ENCODE measurements at places on chromosomes 5 and 9.

DNA sequence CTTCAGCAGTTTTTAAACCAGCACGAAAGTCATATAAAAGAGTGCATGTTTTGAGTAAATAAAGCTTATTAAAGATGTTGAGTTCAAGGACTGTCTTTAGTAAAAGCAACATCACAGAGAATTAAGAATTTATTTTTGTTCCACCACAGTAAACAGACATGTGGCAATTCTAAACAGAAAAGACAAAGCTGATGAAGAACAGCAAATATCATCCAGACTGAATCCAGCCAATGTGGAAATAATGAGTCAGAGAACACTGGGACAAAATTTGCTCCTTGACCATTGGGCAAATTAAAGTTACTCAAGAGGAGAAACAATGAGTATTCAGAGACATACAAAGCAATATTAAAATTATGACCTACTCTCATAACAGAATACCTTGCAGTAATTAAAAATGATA, 28.8 kb downstream of the OR2K2 start:
- DNase-seq: no peak

GRCh38 chr5:125272357-125272756, 525.9 kb upstream of the ZNF608 start:
- DNase-seq: no peak

- no peak for DNase-seq
These were observed 27.5 kb upstream of the NCS1 start for GRCh38 chr9:130144703-130145102.

DNA sequence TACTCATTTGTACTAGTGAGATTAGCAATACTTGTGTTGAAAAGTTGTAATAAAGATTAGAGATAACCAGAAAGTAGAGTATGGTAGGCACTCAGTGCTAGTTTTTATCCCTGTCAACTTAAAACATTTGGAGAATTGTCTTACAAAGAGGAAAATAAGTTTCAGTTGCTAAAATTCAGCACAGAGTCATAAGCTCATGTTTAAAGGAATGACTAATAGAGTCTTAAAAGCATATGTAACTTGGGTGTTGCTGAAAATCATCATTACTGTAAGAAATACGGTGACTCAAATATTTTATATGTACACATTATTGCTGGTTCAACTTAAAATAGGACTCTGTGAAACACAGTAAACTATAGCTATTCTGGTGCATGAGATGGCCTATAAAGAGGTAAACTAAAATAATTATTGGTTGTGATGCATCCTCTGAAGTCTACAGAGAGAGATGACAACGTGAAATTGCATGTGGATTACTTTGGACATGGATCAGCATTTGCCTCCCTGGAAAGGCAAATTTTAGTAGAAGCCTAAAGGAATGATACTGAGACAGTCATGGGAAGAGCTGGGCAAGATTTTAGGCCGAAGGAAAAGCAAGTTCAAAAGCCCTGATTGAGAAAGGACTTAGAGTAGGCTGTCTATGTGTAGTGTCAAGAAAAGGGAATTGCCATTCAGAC, 34.6 kb downstream of the SGCD start:
- no peak for DNase-seq

DNA sequence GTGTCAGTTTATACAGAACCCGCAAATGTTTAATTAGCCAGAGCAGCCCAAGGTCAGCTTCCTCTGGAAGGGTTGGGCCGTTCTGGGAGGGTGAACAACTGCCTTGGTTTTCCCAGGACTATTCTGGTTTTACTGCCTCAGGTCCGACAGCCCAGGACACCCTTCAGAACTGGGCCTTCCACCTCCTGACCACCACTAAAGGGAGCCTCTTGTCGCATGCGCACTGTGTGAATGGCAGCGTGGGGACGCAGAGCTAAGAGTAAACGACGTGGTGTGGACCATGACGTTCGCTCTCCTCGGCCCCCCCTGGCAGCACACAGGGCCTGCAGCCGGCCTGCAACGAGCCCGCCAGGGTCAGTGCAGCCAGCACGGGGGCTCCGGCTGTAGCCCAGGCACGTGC, 214.9 kb downstream of the FANCC start:
- no peak for DNase-seq

- DNase-seq: no peak
These were observed 7.9 kb downstream of the GABRP start for GRCh38 chr5:170791325-170791954.

DNA sequence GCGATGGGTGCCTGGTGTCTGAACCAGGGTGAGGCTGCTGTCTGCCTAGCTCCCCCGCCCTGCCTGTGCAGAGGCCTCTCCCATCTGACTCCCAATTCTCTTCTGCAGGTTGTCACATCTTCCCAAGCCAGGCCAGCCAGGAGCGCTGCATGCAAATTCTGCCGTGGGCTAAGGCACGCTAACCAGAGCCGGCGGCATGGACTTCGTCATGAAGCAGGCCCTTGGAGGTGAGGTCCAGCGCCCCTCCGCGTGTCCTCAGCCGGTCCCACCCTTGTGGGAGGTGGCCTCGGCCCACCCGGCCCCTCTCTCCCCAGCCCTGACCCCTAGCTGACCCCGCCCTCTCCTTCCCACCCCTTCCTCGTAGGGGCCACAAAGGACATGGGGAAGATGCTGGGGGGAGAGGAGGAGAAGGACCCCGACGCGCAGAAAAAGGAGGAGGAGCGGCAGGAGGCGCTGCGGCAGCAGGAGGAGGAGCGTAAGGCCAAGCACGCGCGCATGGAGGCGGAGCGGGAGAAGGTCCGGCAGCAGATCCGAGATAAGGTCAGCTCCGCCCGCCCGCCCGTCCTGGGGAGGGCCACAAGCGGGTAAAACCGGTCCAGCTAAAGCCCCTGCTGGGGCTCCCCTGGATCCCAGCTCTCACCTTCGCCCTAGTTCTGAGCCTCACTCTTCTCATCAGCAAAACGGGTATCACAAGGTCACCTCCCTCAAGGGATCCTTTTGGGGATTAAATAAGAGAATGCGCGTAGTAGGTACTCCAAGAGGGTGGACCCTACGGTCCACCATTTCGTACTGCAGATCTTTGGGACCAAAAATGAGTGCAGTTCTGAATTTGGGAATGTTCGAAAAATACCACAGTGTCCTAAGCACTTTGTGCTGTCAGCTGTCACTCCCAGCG, 7.4 kb downstream of the CPLX2 start:
- DNase-seq: no peak

DNA sequence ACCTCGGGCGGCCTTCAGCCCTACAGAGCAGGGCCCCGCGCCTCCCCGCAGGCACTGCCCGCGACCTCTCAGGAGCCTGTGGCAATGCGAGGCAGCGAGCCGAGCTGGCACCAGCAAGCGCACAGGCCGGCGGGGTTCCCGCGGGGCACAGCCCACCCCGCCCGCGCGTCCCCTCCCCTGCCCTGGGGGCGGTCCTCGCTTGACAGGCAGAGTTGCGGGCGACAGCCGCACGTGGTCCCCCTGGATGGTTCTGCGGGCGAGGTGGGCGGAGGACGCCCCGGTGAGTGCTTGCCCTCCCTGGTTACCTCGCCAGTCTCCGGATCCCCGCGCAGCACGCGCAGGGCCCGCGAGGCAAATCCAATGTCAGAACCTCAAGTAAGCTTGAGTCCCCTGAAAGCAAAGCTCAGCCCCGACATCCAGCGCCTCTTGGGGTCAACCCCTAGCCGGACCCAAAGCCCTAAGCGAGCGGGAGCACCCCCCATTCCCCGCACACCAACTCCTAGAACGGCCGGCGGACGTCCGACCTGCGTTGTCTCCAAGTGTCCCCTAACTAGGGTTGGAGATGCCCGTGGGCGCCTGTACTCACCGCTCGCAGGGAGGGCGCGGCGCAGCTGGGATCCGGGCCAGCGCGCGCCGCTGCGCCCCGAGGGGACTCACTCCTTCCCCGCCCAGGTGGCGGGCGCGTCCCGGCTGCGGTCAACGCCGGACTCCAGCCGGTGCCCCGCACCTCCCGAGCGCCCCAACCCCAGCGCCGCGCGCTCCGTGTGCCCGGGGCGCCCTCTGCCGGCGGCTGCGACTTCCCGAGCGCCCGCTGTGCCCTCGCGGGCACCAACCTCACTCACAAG, at the start of gene DRD1:
Gene DRD1 (minus strand): TSS at position 123 of the 845 bp plus-strand sequence. CDS start 1,083 bp downstream, outside the sequence.
- no peak for DNase-seq

DNA sequence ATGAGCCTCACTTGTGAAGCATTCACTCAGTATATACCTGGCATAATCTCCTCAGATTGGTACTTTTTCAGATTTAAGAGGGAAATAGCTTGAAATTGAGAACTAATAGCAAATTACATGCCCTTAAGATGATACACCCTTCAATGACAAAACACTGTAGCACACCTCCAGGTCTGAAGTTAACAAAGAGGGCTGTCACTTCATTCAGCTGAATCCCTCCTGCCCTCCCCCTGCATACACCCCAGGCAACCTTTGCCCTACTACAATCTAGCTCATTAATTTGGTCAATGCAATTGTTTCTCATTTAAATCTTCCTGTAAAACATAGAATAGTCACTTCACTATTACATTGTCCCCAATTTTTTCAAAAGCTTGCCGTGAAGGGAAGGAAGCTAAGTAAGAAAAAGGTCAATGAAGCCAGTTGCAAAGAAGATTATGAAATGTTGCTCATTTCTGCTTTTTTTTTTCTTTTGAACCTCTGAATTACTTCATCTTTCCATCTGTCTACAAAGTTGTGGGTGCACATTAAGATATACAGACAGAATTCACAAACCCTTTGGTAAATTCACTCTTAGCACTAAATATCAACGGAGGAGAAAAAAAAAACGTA, 294.8 kb upstream of the PTGER4 start:
- no peak for DNase-seq

GRCh38 chr9:90499761-90500160, 142.9 kb downstream of the DIRAS2 start:
- DNase-seq: no peak

DNA sequence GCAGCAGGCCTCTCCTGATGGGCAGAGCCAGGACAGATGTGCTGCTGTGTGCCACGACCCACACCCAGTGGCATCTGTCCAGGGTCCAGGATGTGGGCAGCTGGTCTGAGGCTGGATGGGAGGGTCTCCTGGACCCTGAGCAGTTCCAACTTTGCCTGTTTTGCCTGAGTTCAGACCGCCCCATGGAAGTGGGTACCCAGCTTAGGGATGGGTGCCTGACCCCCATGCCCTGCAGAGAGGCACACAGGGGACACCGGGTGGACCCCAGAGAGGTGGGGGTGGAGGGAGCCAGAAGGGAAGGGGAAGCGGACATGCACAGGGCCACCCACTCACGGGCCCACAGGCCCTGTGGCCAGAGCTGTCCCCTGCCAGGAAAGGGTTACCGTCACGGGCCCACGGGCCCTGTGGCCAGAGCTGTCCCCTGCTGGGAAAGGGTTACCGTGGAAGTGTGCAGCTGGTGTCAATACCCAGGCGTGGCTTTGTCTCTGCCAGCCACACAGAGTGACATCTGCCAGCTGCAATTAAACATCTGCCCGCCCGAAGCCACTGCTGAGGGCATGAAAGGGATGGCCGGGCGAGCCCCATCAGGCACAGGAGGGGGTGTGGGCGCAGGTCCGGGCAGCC, 50.0 kb downstream of the NACC2 start:
- DNase-seq: no peak

GRCh38 chr9:89154651-89155336, 23.8 kb downstream of the SHC3 start:
- DNase-seq: no peak

GRCh38 chr5:42216904-42217303, 206.3 kb upstream of the GHR start:
- no peak for DNase-seq

- no peak for DNase-seq
These were observed 780 bp downstream of the CDC37L1 start for GRCh38 chr9:4680173-4680525.

GRCh38 chr5:118796081-118796480, 192.3 kb downstream of the DTWD2 start:
- DNase-seq: no peak

- no peak for DNase-seq
These were observed 430.1 kb upstream of the MEF2C start for GRCh38 chr5:89313044-89313443.

GRCh38 chr9:133705576-133705975, 32.6 kb downstream of the SARDH start:
- DNase-seq: no peak

- no peak for DNase-seq
These were observed 9.5 kb downstream of the FBXO10 start for GRCh38 chr9:37566716-37567115.

DNA sequence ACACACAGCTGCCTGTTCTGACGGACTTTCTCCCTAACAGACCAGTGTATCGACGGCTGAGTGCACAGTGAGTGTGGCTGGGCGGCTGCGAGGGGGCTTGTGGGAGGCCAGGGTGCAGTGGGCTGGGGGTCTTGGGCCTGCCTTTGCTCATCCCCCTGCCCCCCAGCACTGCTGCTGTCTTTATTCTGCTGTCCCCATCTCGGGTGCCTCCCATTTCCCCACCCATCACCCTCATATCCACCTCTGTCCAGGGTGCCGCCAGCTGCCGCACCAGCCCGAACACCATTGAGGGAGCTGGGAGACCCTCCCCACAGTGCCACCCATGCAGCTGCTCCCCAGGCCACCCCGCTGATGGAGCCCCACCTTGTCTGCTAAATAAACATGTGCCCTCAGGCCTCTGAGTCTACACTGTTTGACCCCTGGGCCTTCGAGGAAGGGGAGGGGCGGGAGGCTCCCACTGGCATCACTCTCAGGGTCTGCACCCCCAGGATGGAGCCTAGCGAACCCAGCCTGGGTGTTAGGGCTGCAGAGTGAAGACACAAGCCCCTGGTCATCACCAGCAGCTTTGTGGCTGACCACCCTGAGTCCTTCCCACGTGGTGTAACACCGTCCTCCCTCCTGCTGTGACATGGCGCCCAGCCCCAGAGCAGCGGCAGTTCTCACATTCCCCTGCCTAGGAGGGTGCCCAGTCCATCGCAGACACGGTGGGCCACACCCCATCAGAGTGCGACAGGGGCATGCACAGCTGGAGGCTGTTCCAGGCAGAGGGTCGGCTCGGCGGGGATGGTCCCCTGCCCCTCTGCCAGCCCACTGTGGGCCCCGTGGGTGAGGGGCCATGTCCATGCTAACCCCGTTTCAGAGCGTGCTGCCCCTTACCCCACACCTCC, 4.0 kb downstream of the LCN2 start:
- no peak for DNase-seq

DNA sequence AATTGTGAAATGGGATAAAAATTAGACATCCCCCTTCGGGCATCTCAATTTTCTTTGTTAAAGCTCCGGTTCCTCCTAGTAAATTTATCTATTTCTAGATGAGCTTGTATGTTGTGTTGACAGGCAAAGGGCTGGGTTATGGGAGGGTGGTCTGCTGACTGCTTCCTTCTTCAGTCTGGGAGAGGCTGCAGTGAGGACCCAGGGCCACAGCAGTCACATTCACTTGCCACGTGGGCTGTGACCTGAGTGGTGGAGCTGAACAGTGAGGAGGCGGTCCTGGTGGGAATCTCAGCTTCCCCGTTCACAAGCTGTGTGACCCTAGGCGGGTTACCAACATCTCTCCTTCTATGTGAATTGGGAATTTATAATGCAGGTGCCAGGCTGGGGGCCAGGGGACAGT, 57.5 kb upstream of the RXRA start:
- no peak for DNase-seq

DNA sequence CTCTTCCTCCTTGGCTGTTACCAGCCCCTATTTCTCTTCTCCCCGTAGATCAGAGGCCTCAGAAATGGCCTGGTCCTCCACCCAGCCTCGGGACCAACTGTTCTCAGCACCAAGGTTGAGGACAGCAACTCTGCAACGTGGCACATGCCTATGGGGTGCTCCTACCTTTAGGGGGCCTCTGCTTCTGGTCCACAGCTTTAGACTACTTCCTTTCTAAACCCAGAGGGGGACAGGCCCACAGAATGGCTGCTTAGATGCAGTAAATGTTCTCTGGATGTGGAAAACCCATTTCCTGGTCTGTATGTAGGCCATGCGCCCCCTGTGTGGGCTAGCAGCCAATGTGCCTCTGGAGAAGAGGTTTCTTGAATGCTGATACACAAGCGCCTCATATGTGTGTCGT, 68.4 kb downstream of the NRG2 start:
- DNase-seq: no peak

GRCh38 chr5:13511442-13511841, 433.0 kb downstream of the DNAH5 start:
- no peak for DNase-seq
